Small intestine (tissue), 16 donors: ENCODE measurements at places on chromosomes 5 and 9.
A peak's percentile ranks its signal among the peaks of the same experiment; 100 is the strongest.

DNA sequence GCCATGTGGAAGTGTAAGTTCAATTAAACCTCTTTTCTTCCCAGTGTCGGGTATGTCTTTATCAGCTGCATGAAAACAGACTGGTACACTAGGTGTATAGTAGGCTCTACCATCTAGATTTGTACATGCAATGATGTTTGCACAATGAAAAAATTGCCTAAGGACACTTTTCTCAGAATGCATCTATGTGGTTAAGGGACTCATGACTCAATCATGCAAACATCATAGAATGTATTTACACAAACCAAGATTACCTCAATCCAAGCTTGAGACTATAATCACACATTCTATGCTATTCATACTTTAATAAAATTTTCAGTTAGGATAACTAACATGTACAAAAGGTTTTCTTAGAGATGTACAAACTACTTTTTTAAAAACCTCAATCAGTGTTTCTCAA is 1164.5 kb downstream of the CDH12 start:
- no peak for DNase-seq

- no peak for DNase-seq
Measured at GRCh38 chr5:14465116-14465515, 116.5 kb upstream of the OTULINL start.

DNA sequence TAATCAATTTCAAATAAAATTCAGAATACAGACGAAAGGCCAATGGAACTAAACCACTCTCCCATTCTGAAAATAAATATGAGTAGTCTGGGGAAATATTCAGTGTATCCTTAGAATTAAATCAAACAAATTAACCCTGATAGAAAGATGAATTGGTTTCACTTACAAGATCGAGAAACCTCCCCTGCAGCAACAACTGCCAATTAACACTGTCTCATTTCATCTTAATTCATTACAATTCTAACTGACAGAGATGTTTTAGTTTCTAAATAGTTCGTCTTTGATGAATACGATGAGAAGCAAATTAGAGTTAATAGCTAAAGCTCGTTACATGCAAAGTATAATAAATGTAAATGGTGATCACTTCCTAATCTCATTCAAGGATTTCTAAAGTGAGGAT is 247.1 kb downstream of the EDIL3 start:
- DNase-seq: no peak

GRCh38 chr5:103216137-103216536 is 42.4 kb upstream of the MACIR start:
- no peak for DNase-seq

- no peak for DNase-seq
Measured at GRCh38 chr5:9439531-9440292, 106.2 kb downstream of the SEMA5A start.

GRCh38 chr5:111232311-111233051 is 8.3 kb downstream of the CAMK4 start:
- no peak for DNase-seq

GRCh38 chr9:33234511-33235467 is 5.2 kb upstream of the SPINK4 start:
- peak; percentile 51 for DNase-seq

GRCh38 chr5:96330530-96331140 is 102.4 kb downstream of the PCSK1 start:
- no peak for DNase-seq

GRCh38 chr9:115008536-115009270 is 78.3 kb upstream of the TNFSF8 start:
- DNase-seq: no peak

GRCh38 chr5:139443831-139444453 is 4.6 kb upstream of the DNAJC18 start:
- DNase-seq: no peak

DNA sequence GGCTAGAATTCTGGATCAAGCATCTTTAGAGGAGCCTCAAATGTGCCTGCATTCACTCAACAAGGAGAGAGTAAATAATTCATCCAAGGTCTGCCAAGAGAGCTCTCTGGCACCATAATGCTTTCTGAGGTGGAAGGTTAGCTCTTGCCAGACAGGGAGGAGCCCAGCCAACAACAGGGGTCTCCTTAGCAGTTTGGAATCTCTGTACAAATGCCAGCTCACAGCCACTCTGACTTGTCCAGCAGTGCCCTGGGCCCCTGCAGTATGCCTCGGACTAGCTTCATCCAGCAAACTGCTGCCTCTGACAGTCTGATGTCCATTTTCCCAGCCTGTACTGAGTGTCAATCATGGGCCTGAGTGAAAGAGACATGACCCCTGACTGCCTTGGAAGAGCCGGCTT is 127.2 kb upstream of the SLC44A1 start:
- no peak for DNase-seq

DNA sequence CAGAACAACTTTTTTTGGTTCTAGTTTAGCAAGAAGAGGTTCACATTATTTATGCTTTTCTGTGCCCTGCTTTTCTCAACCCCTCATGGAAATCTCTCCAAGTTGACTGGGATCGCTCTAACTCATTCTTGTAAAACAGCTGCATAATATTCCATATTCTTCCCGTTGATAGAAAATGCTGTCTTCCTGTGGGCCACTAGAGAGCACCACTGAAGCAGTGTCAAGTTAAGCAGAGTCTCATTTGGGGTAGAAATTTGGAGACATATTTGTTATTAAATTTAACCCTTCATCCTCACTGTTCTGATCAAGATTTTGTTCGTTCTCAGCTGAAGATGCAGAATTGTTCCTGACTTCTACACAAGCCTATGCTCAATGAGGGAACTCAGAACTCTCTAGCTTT is 140.1 kb downstream of the CEMIP2 start:
- no peak for DNase-seq

GRCh38 chr5:39394946-39395345 is 29.8 kb downstream of the DAB2 start:
- no peak for DNase-seq

- DNase-seq: no peak
Measured at GRCh38 chr5:137254119-137255090, 244.7 kb downstream of the SPOCK1 start.

DNA sequence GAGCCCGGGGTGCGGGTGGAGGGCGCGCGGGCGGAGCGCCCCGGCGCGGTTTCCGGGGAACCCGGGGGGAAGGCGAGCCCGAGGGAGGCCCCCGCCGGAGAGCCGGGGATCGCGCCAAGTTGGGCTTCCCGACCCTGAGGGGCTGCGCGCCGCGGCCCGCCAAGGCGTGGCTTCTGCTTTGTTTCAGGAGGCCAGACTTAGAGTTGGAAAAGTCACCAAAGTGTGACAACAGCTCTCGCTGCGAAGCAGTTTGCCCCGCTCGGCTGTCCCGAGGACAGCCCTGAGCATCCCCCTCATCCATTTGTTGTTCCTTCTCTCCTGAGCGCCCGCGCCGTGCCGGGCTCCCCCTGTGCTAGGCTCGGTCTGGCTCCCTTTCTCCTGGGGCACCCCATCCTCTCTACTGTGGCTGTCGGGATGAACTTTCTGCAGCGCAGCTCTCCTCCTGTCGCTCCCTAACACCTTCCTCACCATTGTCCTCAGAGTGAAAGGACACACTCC is 410 bp downstream of the GLIPR2 start:
- DNase-seq: peak; percentile 47

GRCh38 chr9:84772511-84772910 is 103.0 kb downstream of the NTRK2 start:
- no peak for DNase-seq

GRCh38 chr5:9545992-9546851 is at the start of gene SEMA5A:
Gene SEMA5A (minus strand): TSS chr5:9546075. CDS start chr5:9379946, 166,129 bp downstream.
- peak; percentile 81 for DNase-seq

- DNase-seq: no peak
Measured at GRCh38 chr9:109403116-109403515, 82.3 kb upstream of the EPB41L4B start.

- DNase-seq: no peak
Measured at GRCh38 chr9:14365670-14366069, 51.7 kb upstream of the NFIB start.

GRCh38 chr5:131242728-131243255 is 21.1 kb upstream of the CDC42SE2 start:
- peak; percentile 64 for DNase-seq

GRCh38 chr9:110832926-110833325 is 164.3 kb downstream of the MUSK start:
- no peak for DNase-seq

GRCh38 chr5:131109540-131110255 is 55.4 kb downstream of the HINT1 start:
- peak; percentile 36 for DNase-seq

DNA sequence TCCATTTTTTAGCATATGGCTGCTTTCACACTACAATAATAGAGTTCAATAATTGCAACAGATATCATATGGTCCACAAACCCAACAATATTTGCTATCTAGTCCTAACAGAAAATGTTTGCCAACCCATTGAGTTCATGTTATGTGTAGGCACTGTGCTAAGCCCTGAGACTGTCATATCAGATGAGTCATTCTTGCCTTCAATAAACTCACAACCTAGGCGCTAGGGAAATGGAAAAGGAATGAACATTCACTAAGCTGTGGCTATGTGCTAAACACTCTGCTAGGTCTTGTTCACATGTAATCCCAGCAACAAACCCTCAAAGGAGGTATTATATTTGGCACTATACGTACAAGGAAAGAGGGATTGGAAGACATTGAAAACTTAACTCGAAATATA is 8.4 kb upstream of the TIMD4 start:
- no peak for DNase-seq

GRCh38 chr5:78633700-78634099 is 14.9 kb downstream of the LHFPL2 start:
- no peak for DNase-seq

- no peak for DNase-seq
Measured at GRCh38 chr9:112894041-112894440, 3.4 kb upstream of the SLC46A2 start.

DNA sequence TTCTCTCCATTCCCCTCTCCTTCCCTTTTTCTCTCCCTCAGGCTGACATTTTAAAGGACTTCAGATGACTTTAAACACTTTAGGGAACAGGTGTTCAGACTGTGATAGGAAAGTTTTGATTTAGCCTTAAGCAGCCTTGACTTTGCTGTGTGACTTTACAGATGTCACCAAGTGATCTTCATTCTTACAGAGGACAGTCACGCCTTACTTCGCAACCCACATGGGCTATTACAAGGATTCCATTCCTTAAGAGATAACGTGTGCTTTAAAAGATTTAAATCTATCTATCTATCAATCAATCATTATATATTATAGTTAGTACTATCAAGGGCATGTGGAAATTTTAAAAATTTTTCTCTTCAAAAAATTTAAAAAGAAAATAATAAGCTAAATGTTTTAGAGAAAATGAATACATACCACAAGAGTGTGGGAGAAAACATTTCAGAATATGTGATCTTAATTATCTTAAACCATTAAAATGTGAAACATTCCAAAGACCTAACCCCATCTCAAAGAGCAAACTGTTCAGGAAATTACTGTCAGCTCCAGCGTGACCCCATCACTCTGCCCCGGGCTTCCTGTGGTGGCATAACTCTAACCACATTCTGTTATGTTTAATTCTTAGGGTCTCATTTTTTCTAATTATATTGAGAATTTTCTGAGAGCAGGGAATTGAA is 530.5 kb downstream of the SEMA5A start:
- no peak for DNase-seq

DNA sequence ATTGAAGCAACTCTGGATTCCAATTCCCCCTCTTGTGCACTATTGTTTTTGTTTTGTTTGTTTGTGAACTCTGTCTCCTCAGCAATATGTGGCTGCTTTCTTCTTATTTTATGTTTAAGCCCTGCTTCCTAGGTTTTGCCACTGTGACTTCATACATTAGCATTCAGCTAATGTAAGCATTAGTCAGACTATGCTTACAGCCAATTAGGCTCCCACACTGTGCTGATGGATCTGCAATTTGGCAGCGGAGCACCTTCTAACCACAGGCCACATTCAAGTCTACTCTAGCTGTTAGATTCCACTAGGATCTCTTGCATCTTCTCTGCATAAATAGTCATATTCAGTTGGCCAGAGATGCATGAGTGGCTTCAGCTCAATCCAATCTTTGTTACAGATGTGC is 9.6 kb upstream of the BICD2 start:
- no peak for DNase-seq

DNA sequence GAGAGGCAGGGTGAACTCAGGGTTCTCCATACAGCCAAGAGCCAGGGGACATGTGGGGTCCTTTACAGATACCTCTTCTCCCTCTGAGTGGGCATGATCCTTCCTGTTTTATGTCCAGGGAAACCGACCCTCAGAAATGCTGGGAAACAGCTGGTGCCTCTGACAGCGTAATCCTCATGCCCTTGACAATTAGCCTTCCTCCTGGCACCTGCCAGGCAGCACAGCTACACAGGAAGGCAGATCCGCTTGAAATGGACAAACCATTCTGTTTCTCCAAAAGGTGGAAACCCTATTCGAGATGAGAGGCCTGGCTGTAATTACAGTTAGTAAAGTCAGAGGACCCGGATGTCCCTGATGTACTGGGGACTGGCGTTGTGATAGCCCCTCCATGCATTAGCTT is 7.2 kb downstream of the ERGIC1 start:
- no peak for DNase-seq

DNA sequence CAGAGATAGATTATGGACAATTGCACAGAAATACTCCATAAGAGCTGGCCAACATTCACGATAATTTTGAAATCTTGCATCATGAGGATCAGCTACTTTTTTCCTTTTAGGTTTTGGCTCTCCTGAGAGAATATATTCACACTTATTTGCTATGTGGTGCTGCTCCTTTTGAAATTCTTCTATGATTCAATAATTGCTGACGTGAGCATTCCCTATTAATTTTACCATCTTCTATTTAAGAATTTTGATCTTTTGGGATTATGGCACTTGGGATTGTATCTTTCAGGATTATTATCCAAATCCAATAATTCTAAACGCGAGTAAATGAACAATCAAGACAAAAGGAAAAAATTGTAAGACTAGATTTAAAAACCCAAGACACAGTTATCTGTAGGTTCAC is 358.8 kb downstream of the ELAVL2 start:
- DNase-seq: no peak

GRCh38 chr5:378976-379742 is 57.6 kb downstream of the AHRR start:
- no peak for DNase-seq

GRCh38 chr5:147344861-147345260 is 110.0 kb downstream of the STK32A start:
- no peak for DNase-seq

- DNase-seq: no peak
Measured at GRCh38 chr5:88689668-88690408, 193.1 kb downstream of the MEF2C start.

GRCh38 chr5:107542831-107543231 is 127.9 kb downstream of the EFNA5 start:
- peak; percentile 55 for DNase-seq

DNA sequence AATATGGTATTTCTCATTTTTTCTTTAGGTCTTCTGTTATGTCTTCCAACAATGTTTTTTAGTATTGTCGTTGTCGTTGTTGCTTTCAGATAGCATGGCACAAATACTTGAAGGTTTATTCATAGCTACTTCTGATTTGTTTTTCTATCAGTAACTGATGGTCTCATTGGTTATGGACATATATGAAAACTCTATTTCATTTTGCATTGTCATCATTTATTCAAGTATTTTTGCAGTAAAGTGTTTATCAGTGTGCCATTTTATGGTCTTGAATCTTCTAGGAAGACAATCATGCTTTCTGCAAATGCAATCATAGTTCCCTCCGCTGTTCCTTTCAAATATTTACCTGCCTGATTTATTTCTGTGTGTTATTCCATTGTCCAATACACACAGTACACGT is 44.0 kb upstream of the PRUNE2 start:
- no peak for DNase-seq

- no peak for DNase-seq
Measured at GRCh38 chr5:125890511-125890931, 532.7 kb upstream of the GRAMD2B start.
